ENCODE measurements at places on chromosomes 11 and 22.

GRCh38 chr11:104968355-104968855 is at the start of gene CASP4:
Gene CASP4 (minus strand): TSS chr11:104968574. CDS start chr11:104968525, 49 bp downstream.
- DNase-seq = no peak

- no peak for DNase-seq
Observed at GRCh38 chr11:120611581-120611980, 100.0 kb downstream of the GRIK4 start.

GRCh38 chr11:134246100-134246499 is 7.1 kb downstream of the THYN1 start:
- DNase-seq = no peak

- DNase-seq = no peak
Observed at GRCh38 chr11:70558681-70559080, 160.4 kb downstream of the CTTN start.

GRCh38 chr11:9834291-9834690 is 170.4 kb downstream of the SWAP70 start:
- DNase-seq = no peak

DNA sequence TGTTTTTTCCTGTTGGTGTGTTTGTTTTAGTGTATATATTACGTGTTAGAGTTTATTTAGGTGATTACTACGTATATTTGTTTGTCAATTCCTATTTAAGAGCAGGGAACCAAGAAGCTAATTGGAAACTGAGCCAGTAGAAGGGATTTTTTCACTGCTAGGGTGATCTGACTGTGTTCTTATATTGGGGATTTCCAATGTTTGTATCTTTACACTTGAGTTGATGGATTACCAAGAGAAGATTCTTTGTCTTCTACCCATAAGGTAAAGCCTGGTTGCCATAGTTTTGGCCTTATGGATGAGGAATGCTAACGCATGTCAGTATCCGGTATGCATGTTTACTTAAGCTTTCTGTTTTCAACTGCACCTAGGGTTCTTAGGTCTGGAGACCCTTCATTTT is 35.6 kb downstream of the SIK2 start:
- DNase-seq = no peak

- no peak for DNase-seq
Observed at GRCh38 chr11:70788248-70789022, 390.1 kb downstream of the CTTN start.

GRCh38 chr11:131811383-131811782 is 441.0 kb downstream of the NTM start:
- no peak for DNase-seq

DNA sequence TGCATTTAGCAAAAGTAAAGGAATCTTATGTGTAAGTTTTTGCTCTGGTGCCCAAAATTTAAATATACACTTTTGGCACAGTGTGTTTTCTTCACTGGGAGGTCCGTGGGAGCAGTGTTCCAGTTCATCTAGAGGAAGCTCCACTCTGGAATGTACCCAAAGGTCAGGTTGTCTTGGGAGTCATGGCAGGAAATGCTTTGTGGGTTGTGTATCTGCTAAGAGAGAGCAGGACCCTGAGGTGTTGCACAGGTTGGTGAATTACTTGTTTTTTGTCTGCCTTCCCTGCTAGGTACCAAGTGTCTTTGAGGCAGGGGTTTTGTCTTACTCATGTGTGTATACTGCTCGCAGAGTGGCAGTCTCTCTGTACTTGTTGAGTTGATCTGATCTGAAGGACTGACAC is 37.3 kb downstream of the DIXDC1 start:
- DNase-seq = no peak

GRCh38 chr11:69370984-69371709 is 77.2 kb downstream of the MYEOV start:
- DNase-seq = no peak

DNA sequence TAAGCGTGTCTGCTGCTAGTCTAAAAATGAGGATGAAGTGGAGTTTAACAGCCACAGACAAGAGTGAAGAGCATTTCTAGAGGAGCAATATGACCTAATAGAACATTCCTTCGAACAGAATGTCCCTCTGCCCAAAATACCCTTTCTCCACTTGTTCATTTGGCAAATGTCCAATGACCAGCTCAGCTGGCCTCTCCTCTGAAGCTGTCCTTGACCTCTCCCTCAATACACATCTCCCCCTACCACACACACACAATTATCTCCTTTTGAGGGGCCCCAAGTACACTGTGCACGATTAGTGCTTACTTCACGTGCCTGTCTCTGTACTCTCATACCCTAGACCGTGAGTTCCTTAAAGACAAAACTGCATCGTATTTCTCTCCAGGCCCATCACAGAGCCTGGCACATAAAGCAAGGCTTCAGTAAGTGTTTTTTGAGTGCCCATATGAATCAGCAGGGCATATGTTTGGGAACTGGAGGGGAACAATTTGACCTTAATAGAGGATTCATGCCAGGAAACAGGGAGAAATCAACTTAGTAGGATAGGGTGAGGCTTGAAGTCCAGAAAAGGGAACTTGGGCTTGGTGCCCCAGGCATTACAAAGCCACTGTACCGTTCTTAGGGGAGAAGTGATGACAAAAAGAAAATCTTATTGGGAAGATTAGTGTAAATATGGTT is 18.1 kb upstream of the NCAM1 start:
- no peak for DNase-seq

DNA sequence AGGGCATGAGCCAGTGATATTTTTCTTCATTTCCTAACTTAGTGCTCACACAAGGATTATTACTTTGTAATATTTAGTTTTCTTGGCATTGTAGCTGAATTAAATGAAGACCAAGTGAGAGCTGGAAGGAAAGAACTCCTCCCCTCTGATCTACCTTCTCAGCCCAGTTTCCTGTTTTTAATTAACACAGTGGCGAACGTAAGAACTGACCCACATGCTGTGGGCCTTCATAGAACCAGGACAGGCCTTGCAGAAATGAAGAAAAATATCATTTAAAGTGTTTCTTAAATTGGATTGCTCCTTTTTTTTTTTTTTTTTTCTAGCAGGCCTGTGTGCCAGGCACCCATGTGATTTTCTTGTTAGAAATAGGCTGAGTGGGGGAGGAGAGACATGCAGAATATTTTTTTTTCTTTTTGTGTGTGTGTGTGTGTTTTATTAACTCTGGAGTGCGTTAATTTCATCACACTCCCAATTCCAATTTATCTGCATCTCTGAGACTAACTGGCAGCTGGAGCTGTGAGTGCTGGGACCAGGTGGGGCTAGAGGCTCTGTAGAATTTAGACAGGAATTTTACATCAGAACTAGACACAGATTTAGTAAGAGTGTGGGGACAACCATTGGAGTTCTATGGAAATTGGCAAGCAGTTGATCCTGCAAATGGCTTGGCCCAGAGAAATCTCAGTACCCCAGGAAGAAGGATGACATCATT is 320.5 kb downstream of the DDX10 start:
- no peak for DNase-seq

- DNase-seq = no peak
Observed at GRCh38 chr11:123062892-123063825, 1.2 kb upstream of the HSPA8 start.

DNA sequence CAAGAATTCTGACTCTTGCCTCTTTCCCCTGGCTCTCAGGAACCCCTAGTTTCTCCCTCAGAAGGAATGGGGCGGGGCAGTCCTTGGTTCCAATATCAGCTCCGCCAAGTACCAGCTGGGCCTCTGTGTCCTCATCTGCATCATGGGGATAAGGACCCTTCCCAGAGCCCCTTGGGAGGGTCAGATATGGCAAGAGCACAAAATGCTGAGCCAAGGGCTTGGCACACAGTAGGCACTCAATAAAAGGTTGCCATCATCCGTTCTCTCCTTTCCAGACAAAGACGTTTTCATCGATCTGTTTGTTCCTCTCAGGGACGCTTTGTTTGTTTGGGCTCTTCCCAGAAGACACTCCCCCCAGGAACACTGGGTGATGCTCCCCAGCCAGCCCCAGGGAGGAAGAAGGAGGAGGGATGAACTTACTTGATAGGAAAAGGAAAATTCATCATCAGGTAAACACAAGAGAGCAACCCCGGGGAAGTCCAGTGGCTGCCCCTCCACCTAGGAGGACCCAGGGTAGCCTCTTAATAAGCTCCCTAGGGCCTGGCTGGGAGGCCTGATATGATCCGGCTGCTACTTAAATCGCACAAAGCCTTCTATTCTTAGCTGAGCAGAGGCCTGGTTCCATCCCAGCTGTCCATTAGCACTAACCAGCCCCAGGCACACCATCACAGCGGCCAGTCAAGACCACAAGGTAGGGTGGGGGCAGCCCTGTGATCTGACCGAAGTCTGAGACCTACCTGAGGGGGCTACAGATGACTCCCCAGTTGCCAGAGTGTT is 19.6 kb downstream of the GDPD5 start:
- DNase-seq = no peak

DNA sequence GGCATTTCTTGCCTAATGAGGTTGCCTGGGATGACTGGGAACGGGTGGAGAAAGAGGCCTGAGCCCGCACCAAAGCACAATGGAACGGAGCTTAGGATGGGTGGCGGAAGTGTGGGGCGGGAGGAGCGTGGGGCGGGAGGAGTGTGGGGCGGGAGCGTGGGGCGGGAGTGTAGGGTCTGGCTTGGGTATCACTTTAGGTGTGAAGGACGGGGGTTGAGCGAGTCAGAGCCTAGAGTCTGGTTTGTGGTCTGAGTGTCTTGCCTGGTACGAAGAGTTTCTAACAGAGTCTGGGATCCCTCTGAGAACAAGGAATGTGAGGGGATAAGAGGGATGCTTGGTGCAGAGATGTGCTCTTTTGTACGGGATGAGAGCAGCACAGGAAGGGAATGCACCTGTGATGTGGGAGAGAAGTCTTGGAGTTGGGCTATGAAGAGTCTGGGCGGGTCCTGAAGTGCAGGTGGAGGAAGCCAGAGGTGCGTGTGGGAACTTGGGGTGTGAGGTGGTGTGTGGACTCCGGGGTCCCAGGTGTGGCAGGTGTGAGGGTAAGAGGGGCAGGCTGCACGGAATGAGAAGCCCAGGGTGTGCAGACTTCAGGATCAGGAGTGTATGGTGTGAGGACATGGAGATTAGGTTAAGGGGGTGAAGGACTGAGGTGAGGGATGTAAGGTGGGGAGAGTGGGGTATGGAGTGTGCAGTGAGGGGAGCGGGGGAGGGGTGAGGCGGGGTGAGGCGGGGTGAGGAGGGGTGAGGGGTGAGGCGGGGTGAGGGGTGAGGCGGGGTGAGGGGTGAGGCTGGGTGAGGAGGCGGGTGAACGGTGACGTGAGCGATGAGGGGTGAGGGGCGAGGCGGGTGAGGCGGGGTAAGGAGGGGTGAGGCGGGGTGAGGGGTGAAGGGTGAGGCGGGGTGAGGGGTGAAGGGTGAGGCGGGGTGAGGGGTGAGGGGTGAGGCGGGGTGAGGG is 1.0 kb downstream of the SYCE3 start:
- DNase-seq = no peak

DNA sequence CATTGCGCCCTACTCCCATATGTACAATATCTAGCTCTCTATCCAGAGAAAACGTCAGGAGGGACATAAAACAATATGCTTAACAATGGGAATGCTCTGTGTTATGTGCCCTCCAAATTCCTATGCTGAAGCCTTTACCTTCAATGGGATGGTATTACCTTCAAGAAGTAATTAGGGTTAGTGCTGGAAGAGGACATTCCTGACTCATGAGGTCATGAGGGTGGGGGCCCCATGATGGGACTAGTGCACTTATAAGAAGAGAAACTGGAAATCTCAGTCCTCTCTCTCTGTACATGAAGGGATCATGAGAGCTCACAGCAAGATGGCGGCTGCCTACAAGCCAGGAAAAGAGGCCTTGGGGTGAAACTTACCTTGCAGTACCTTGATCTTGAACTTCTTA is 20.3 kb downstream of the MMP20 start:
- no peak for DNase-seq

DNA sequence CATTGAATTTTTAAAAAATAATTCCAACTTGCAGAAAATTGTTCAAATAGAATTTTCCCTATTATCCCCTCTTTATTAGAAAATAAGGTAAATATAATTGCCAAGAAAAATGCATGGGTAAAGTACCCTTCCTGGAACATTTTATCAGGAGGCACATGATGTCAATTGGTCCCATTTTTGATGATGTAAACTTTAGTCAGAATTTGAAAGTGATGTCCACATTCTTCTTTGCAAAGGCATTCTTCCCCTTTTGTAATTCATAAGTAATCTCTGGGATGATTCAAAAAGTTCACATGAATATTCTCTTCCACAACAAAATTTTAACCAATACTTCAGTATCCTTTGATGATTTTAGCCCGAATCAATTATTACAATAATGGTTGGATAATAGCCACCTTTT is 86.9 kb upstream of the ANO3 start:
- DNase-seq = no peak

DNA sequence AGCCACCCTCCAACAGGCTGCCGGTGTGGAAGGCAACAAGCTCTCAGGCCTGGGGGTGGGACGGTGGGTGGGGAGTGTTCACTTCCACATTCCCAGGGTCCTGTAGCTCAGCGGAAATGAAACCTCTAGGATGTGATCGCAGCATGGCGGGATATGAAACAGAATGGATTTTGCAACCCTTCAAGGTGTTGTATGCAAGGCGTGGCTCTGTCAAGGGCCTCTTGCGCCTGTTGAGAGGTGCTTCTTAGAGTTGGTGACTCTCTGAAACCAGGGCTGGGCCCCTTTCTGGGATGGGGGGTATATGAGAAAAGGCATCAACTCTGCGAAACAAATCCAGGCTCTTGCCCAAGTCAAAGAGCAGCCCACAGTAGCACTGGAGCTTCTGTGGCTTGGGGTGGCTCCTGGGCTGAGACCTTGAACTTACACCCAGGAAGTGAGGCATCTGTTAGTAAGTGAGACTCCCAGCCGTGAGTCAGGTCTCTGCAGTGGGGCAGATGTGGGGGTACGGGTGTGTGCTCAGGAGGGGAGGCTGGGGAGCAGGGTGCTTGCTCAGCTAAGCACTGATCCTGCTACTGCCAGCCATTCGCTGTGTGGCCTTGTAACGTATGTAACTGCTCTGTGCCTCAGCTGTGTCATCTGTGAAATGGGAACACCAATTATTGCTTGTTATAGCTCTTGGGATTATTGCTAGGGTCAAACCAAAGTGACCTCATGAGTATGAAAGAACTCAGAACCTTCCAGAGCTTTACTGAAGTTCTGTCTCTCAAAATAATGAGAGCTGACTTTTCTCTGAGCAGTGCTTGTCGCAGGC is 28.3 kb downstream of the NECTIN1 start:
- DNase-seq = no peak

Data from stimulated activated CD8-positive, alpha-beta memory T cell treated with anti-CD3 and anti-CD28 coated beads, Interleukin-4, amount 100 ng/mL, for 1 hour (primary cell).